Breast epithelium (tissue), 4 donors: ENCODE measurements at places on chromosomes 13 and 19. TPM values are rescaled to one million over a fixed set of nuclear protein-coding genes. Genes with fewer than 3 reads are reported as not detected.

The FGF21 gene
- not detected for total RNA-seq

The MYO16 gene
- 0.15 TPM for total RNA-seq

The GAMT gene
- total RNA-seq: 23.6 TPM

The CYP2A7 gene
- total RNA-seq: not detected

The TMPRSS9 gene
- not detected for total RNA-seq

The LHB gene
- not detected for total RNA-seq

DNA sequence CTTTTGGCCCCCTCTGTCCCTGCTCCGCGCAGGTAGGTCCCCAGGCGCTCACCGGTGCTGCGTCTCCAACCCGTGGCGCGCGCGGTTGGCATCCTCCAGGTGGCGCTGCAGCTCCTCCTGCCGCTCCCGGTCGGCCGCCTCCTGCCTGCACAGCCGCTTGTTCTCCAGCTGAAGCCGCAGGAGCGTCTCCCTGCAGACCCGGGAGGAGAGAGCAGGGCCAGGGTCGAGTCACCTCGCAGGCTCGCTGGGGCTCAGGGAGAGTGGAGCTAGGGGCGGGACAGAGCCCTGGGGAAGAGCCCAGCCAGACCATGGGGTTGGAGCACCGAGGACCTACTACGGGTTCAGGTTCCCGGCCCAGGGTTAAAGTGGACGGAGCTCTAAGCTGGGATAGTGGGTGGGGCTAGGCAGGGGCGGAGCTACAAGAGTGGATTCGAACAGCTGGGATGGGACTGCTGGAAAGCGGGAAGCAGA is 9.3 kb downstream of the HOOK2 start:
- DNase-seq: peak; percentile 77

DNA sequence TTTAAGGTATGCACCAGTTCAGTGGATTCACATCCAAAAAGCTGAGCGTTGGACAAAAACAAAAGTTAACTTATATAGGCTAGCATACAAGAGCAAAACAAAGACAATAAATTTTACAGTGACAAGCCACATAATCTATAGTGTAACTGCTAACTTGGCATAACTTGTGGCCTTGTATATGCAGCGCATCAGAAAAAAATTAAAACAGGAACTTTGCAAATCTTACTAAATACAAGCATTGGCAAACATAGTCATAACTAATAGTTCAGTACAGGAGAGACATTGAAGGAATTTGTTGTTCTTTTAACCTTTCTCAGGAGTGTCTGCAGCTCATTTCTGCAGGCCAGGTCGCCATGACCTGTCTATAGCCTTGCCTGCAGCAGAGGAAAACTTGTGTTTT is 54.6 kb downstream of the OR10H4 start:
- DNase-seq: no peak

- no peak for DNase-seq
Measured at GRCh38 chr19:16005925-16006324, 57.1 kb downstream of the OR10H4 start.

GRCh38 chr19:41895745-41896580 is 13.0 kb downstream of the ARHGEF1 start:
- no peak for DNase-seq

- peak; percentile 89 for DNase-seq
Measured at GRCh38 chr13:113837560-113838355, 26.1 kb downstream of the GAS6 start.
